ENCODE measurements at places on chromosomes 2 and 18.

DNA sequence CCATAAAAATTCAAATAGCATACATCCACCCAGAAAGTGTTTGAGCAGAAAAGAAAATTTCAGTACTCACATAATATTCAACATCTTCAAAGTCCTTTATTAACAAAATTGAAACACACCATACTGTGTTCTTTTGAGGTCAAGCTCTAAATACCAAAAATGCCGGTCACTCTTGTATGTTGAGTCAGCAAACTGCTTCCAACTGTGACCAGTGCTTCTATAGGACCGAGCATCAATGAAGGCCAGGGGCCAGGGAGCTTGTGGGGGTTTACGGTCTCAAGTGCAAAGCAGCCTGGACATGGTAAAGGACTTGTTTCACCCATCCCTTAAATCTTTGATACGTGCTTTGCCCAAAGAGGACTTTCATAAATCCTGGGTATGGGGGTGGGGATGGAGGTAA, 112.7 kb upstream of the REV1 start:
- DNase-seq: no peak

DNA sequence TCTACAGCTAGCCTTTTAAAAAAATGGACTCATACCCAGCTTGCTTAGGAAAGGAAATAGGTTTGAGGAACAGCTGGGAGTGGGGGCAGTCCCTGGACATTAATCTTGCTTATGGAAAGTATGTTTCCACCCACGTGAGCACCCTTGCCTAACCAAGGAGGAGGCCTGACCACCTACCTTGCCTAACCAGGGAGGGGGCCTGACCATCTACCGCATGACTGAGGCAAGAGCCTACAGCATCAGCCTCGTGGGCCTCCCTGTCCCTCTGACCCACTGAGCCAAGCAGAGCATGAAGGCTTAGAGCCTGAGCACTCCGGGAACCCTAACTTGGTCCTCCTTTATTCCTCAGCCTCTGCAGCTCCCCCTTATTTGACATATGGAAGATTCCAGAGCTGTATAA, 20.2 kb downstream of the PRKAG3 start:
- no peak for DNase-seq

DNA sequence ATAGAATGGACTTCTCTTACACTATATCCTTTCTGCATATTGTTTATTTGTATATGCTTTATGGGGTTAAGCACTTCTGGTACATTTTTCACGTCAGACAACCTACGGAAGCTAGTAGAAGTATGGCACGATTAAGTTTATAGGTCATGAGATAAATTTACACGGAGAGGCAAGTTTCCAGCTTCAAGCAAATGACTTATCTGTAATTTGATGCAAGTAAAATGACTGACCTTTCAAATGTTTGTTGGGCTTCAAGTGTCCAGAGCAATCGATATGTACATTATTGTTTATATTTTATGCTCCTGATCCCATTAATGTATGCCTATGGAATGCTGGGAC, 97.5 kb upstream of the EFEMP1 start:
- DNase-seq: no peak

GRCh38 chr18:31700990-31701389, 16.6 kb upstream of the B4GALT6 start:
- DNase-seq: no peak

DNA sequence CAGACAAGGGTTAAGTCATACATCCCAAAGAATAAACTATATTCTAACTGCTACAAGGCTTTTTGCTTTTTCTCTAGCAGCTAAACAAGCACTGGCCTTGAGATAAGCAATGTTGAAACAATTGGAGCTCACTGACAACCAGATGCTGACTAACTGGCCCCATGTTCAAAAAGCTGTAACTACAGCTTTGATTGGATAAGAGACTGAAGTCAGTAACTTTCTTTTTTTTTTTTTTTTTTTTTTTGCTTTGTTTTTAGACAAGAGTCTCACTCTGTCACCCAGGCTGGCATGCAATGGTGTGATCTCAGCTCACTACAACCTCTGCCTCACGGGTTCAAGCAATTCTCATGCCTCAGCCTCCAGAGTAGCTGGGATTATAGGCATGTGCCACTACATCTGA, 45.4 kb upstream of the TMEM163 start:
- DNase-seq: no peak

- DNase-seq: no peak
Observed at GRCh38 chr2:196257086-196257485, 85.7 kb upstream of the STK17B start.

GRCh38 chr2:128654408-128654807, 335.7 kb upstream of the HS6ST1 start:
- DNase-seq: no peak

GRCh38 chr18:3970929-3971328, 484.2 kb downstream of the DLGAP1 start:
- no peak for DNase-seq

- DNase-seq: no peak
Observed at GRCh38 chr2:20576598-20577115, 74.2 kb downstream of the HS1BP3 start.

- DNase-seq: no peak
Observed at GRCh38 chr18:74840492-74841167, 243.0 kb downstream of the ZNF407 start.

GRCh38 chr2:156648522-156648921, 212.3 kb downstream of the GPD2 start:
- DNase-seq: no peak

- DNase-seq: no peak
Observed at GRCh38 chr2:108916122-108916795, 72.8 kb downstream of the EDAR start.

GRCh38 chr2:101823347-101823791, 125.9 kb downstream of the MAP4K4 start:
- DNase-seq: no peak

GRCh38 chr2:154488801-154489200, 209.7 kb upstream of the KCNJ3 start:
- no peak for DNase-seq

DNA sequence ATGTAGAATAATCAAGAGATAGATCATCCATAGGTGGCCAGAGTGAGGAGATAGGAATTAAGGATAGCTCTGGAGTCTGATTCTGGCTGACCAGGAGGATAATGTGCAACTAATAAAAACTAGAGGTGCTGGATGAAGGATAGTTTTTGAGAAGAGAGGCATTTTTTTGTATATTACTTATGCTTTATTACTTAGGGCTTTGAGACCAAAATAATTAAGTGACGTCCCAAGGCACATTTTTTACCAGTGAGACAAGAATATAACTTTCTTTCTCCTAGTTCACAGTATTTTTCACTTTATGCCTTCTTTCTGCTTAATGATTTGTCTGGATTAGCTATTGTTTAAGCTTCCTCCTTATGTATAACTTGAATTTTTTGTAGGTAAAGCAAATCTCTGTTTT, 756.6 kb downstream of the TSN start:
- DNase-seq: no peak

DNA sequence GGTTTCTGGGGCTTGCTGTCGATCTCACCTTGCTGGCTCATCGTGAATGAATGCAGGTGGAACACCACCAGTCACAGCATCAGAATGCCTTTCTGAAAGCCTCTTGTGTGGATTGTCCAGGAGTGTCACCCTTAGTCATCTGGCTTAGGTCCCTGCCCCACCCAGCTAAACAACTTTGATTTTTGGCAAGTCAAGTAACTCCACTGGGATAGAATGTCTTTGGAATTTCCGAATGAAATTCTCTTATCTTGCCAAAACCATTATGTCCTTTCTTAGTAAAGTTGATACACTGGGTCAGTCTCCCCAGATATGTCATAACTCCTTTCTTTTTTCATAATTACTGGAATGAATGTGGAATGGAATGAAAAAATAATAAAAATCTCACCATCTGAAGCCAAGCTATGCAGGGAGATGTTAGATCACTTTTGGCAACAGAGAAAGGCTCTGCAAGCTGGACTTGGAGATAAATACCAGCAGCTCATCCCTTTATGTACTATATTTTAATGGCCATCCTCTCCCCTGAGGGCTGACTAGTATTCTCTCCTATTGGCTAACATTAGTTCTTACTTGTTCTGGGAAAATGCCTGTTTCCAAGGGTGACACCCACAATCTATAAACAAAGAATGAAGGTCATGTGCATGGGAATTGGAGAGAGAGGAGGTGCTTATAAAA, 35.4 kb downstream of the INSIG2 start:
- no peak for DNase-seq

GRCh38 chr2:10073706-10074105, 6.5 kb downstream of the CYS1 start:
- DNase-seq: no peak

All from frontal cortex (tissue), 4 donors.